ENCODE measurements at places on chromosomes 3 and 15.
A peak's percentile ranks its signal among the peaks of the same experiment; 100 is the strongest.

DNA sequence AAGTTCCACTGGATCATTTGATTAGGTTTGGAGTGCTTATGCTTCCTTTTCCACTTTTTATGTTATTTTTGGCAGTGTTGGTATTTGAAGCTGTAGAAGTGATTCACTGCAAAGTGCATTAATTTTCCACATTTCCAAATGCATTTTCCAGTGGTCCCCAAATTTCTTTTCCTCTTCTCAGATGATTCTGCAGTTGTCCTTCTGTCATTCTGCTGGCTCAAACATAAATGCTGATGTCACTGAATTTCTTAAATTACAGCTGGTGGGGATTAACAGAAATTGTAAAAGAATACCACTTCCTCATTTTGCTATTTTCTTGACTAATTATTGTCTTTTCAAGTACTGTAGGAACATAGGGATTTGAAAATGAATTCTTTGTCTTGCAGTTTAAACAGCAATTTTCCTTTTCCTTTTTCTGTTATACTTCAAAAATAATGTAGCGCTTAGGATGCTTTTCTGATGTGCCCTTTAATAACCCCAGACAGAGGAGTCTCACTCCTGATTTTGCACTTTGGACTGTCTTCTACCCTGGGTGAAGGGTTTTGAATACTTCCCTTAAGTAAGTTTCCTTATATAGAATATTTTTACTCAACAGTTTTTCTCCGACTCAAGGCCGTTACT, 25.0 kb downstream of the MITF start:
- DNase-seq = no peak

DNA sequence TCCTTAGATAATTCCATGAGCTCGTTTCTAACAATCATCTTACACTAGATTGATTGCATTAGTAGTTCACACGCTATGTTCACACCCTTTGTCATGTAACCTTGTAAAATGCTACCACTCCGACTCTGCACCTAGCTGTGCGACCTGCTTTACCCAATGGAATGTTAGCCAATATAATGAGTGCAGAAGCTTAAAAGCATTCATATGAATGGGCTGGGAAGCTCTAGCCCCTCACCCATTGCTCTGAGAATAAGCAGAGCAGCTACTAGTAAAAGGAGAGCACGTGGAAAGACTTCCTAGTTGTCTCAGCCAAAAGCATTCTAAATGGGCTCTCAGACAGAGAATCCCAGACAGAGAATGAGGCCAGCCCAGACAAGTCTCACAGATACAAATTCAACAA, 410.6 kb upstream of the UBE2E2 start:
- no peak for DNase-seq

DNA sequence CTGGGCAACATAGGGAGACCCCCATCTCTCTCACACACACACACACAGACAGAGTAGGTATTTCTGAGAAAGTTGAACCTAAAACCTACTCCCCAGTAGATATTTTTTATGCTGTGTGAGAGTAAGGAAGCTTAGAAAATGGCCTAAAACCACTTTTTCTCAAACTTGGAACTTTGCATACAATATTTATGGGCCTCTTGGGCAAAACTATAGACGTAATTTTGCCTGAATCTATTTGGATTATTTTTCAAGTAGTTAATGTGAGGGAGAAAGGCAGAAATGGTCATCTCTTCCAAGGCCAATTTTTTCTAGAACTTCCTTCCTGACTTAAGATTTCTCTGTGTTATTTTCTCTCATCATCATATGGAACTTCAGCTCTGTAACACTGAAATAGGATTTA, 81.7 kb downstream of the ZNF609 start:
- DNase-seq = no peak

- no peak for DNase-seq
Measured at GRCh38 chr3:176953106-176954060, 243.9 kb downstream of the TBL1XR1 start.

- DNase-seq = no peak
Measured at GRCh38 chr3:172678068-172678467, 32.8 kb downstream of the NCEH1 start.

GRCh38 chr15:69008056-69008455, 6.4 kb upstream of the NOX5 start:
- no peak for DNase-seq

GRCh38 chr15:69809421-69809820, 288.3 kb downstream of the TLE3 start:
- no peak for DNase-seq

- no peak for DNase-seq
Measured at GRCh38 chr15:78633348-78633747, 7.7 kb downstream of the CHRNB4 start.

DNA sequence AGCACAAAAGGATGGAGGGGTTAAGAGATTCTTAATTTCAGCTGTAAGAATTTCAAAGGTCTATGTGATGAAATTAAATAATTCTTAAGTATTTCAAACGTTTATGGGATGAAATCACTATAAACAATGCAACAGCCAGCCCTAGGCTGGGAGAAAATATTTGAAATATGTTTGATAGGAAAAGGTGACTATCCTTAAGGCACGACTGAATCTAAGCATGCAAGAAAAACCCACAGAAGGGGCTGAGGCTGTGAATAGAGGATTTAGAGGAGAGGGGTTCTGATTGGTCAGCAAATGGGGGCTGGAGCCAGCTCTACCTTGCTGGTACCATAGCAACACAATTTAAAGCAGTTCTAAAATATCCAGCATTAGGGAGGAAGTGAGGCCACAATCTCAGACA, 220.8 kb upstream of the ATP10A start:
- DNase-seq = no peak

DNA sequence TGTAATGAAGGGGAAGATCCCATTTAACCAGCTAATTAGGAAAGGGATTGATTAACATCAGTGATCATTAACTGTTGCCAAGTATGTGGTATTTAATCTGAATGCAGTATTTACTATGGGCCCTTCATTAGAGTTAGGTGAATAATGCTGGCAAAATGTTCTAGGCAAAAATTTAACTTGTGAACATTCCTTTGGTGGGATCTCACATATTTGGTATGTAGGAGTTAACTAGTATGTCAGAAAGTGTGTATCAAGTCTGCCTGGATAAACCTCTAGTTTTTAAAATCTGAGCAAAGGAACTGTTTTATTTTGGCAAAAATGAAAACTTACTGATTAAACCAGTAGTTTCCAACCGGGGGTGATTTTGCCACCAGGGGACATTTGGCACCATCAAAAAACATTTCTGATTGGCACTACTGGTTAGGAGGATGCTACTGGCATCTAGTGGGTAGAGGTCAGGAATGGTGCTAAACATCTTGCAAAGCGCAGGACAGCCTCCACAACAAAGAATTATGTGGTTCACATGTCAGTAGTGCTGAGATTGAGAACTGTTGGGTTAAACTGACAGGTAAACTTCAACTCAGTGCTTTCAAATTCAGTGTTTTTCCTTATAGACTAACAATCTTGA, 22.5 kb downstream of the LRTM1 start:
- no peak for DNase-seq

DNA sequence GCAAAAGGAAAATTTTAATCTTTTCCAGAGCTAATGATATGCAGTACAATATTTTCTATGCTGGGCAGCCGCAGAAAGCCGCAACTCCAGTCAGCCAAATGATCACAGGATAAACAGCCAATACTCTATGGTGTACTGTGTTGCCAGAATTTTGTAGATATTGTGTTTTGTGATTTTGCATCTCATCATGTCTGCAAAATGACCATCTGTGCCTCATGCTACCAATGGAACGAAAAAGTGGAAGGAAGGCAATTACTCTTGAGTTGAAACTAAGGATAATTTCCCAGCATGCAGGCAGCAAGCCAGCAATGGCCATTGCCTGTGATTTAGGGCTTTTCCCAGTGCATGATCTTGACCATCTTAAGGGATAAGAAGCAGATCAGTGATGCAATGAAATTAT, 891.9 kb downstream of the PLOD2 start:
- no peak for DNase-seq

DNA sequence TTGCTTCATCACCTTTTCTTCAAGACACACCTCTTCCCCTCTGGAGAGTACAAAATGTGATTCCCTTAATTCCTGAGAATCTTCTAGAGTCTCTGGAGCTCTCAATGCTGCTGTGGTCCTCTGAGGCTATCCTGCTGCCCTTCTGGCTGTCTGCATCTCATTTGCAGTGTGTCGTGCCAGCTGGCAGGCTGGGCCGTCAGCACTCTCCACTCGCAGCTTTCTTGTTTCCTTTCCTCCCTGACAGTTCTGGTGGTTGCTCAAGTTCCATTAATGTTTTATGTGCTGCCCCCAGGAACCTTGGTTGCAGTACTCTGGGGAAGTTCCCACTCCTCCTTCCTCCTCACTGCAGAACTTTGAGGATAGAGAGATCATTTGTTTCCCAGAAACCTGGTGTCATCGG, 210.8 kb upstream of the ROPN1 start:
- no peak for DNase-seq

- no peak for DNase-seq
Measured at GRCh38 chr3:13256845-13257244, 163.3 kb downstream of the NUP210 start.

- DNase-seq = no peak
Measured at GRCh38 chr15:41562784-41563198, 3.8 kb downstream of the TYRO3 start.

DNA sequence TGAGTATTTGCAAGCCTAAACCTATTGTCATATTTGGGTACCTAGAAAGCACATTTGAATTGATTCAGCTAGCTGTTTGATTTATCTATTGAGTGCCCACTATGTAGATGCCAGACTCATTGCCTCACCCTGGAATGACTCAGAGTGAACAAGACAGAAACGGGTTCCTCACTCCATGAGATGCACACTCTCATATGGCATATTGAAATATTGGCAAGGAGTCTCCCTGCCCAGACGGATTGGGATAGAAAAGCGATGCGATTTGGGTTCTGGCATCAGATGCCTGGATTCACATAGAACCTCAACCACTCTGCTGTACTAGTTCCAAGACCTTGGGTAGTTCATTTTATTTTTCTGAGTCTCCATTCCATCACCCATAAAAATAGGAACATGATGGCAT, 22.5 kb downstream of the LRRN1 start:
- no peak for DNase-seq

GRCh38 chr15:90691982-90692773, 25.0 kb upstream of the BLM start:
- no peak for DNase-seq

DNA sequence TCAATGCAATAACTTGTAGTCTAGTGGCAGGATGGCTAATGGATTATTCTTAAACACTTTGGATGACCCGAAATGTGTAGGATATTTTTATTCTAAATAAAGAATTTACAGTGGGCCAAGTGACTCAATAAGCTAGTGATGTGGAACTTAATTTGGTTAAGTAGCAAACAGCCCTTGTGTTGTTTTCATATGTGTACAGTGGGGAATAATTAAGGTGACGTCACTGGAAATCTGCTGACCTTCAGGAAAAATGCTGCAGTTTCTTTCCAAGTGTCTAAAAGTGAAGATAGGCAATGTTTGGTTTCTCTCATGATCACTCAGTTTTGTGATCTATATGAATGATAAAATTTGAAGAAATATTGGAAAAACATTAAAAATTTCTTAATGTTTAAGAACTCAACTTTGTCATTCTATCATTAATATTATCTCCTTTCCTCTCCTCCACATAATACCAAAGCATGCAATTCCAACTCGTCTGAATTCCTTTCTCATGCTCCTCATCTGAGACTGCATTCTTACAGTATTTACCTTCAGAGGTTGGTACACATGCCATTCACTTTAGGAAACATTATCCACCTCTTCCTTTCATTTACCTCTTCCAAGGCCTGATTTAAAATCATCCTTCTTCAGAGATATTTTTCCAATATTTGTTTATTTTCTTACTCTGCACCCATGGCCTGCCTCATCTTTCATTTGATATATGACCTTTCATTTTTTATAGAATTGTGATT, 414.6 kb upstream of the ARPP21 start:
- no peak for DNase-seq

GRCh38 chr15:77066971-77067690, 3.8 kb downstream of the TSPAN3 start:
- no peak for DNase-seq

GRCh38 chr3:35665390-35666055, 26.2 kb downstream of the ARPP21 start:
- no peak for DNase-seq

- no peak for DNase-seq
Measured at GRCh38 chr3:112126511-112126911, 6.5 kb downstream of the GCSAM start.

- no peak for DNase-seq
Measured at GRCh38 chr3:111252779-111253178, 181.2 kb downstream of the NECTIN3 start.

DNA sequence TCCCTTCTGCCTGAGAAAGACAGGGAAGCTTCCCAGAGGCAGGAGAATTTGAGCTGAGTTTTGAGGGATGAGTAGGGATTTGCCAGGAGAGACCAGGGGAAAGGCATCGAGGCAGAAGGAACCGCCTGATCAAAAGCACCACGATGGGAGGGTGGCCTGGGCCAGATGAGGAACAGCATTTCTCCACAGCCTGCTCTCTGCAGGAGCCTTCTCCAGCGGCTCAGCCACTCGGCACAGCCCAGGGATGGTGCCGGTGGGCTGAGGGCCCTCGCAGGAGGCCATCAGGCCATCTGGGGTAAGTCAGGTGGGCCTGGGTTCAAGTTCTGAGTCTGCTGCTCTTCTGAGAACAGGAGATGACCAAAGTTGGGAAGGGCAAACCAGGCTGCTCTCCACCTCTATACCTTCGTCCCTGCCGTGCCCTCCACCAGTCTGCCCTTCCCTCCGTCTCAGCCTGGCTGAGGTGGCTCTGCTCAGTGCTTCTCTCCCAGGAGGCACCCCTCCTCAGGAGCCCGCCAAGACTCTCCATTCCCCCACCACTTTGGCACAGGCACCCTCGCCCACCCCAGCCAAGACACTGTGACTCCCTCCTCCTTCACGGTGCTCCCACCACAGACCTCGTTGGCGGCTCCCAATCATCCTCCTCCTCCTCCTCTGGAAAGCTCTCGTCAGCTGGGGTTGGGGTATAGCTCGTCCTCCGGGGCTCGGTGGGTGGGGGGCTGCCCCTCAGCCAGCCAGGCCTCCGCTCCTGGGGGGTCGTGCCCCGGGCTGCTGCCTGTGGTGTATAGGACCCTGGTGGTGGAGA, 34.9 kb downstream of the GRIP2 start:
- no peak for DNase-seq

- DNase-seq = no peak
Measured at GRCh38 chr3:17979252-17979651, 236.8 kb upstream of the TBC1D5 start.

DNA sequence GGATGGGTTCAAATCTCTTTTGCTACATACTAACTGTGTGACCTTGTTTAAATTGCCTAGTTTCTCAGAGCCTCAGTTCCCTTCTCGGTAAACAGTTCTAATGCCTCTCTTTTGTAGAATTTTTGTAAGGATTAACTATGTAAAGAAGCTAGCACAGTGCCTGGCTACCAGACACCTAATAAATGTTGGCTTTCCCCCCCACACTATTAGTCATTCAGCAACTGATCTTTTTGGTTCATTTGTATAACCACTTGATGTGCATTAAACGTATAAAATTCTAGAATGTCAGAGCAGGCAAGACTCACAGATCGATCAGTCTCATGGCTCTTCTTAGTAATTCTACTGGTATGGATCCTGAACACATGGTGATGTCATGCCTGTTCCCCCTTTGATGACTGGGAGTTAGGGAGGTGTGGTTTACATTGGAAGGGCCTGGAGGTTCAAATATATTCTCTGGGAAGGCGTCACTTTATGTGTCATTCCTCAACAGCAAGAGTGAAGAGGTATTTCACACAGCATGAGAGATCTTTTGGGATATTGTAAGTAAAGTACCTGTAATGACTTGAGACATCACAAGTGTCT, 6.5 kb downstream of the TAGLN3 start:
- DNase-seq = peak; percentile 6

Data from activated CD4-positive, alpha-beta T cell treated with anti-CD3 and anti-CD28 coated beads for 48 hours (primary cell).